Uterus (tissue), 4 donors: ENCODE measurements at places on chromosomes 5 and 9.
A peak's percentile ranks its signal among the peaks of the same experiment; 100 is the strongest.

DNA sequence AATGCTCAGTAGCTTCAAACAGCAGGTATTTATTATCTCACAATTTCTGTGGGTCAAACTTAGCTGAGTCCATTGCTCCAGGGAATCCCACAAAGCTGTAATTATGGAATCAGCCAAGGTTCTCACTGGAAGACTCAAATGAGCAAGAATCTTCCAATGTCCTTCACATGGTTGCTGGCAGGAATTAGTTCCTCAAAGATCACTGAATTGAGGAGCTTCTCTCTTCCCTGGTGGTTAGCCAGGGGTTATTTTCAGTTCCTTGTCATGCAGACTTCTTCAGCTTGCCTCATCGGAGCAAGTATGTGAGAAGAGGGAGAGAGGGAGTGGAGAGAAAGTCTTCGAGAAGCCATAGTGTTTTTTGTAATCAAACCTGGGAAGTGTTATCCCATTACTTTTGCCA is 2331.9 kb downstream of the MAT2B start:
- H3K27ac ChIP-seq = no peak overlapping the region
- no peak overlapping the region for H3K4me3 ChIP-seq
- H3K36me3 ChIP-seq = no peaks in the 10 kb centered on the region
- DNase-seq = no peak
- no peaks in the 10 kb centered on the region for H3K4me1 ChIP-seq

DNA sequence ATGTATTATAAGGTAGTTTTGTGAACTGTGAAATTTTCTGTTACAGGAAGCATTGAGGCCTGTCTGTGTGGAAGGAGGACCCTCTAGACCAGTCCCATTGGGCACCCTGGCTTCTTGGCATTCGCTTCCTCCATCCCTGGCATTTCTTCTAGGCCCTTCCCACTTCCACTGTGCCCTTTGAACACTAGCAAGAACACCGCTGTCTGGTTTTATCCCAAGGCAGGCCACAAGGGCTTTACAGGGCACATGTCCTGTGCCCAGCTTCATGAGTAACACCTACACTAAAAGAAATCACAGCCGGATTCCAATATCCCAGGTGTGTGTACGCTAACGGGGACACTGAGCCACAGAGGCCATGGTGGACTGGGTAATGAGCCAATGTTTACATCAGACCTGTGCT is 99.8 kb downstream of the ADRB2 start:
- no peak overlapping the region for H3K4me3 ChIP-seq
- H3K36me3 ChIP-seq = no peaks in the 10 kb centered on the region
- DNase-seq = no peak

DNA sequence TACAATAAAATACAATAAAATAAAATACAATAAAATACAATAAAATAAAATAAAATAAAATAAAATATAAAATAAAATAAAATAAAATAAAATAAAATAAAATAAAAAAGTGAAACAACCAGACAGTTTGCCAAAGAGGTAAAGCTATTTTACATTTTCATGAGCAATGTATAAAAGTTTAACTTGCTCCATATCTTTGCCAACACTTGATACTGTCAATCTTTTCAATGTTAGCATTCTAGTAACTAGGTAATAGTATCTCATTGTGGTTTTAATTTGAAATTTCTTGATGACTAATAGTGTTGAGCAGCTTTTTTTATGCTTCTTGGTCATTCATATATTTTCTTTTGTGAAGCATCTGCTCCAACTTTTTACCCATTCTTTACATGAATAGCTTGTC is 17.3 kb downstream of the TTC33 start:
- H3K36me3 ChIP-seq = no peaks in the 10 kb centered on the region
- H3K4me1 ChIP-seq = peaks cover 3% of the 10 kb centered on the region
- no peak overlapping the region for H3K27ac ChIP-seq
- DNase-seq = no peak
- no peak overlapping the region for H3K4me3 ChIP-seq
- H3K27me3 ChIP-seq = no peaks in the 10 kb centered on the region

DNA sequence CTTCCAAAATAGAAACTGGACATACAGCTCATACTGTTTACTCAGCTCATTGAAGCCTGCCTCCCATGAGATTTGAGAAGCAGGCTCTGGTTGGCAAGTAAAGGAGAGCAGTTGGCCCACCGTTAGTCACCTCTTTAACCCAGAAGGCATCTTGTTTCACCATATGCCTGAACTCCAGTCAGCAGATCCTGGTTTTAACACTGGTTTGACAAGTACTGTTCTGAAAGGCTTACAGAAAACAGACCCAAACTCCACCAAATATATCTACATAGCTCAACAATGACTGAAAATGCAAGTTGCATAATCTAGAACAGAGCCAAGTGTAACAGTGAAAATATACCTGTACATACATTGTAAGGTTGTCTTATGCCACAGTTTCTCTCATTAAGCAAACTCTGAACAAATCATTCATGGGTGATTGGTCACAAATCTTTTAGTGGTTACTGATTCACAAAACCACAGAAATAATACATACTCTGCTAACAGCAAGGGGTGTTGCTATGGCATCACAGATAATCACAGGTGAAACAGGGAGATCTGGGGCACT is 198.8 kb downstream of the BNC2 start:
- DNase-seq = no peak
- H3K4me1 ChIP-seq = no peaks in the 10 kb centered on the region
- H3K36me3 ChIP-seq = no peaks in the 10 kb centered on the region
- no peak overlapping the region for H3K4me3 ChIP-seq

GRCh38 chr9:35958104-35958837 is at the start of gene OR2S2:
Gene OR2S2, minus strand, starts transcription at chr9:35958154. Its CDS starts 56 bp downstream, at chr9:35958098.
- H3K4me1 ChIP-seq = no peaks in the 10 kb centered on the region
- no peaks in the 10 kb centered on the region for H3K36me3 ChIP-seq
- no peak for DNase-seq
- H3K27me3 ChIP-seq = no peaks in the 10 kb centered on the region

- H3K4me3 ChIP-seq = no peak overlapping the region
- H3K4me1 ChIP-seq = no peaks in the 10 kb centered on the region
- no peaks in the 10 kb centered on the region for H3K27me3 ChIP-seq
- DNase-seq = no peak
- H3K27ac ChIP-seq = no peak overlapping the region
Observed at GRCh38 chr5:135890296-135890695, 5.3 kb downstream of the IL9 start.

- H3K4me1 ChIP-seq = no peaks in the 10 kb centered on the region
- H3K36me3 ChIP-seq = no peaks in the 10 kb centered on the region
- H3K27ac ChIP-seq = no peak overlapping the region
- H3K4me3 ChIP-seq = no peak overlapping the region
Observed at GRCh38 chr5:152864991-152865390, 459.9 kb upstream of the NMUR2 start.

GRCh38 chr9:18499062-18499461 is 25.1 kb downstream of the ADAMTSL1 start:
- no peak overlapping the region for H3K4me3 ChIP-seq
- H3K27ac ChIP-seq = peak overlapping the region; percentile 23
- H3K36me3 ChIP-seq = no peaks in the 10 kb centered on the region
- H3K4me1 ChIP-seq = peaks cover 4% of the 10 kb centered on the region
- no peaks in the 10 kb centered on the region for H3K27me3 ChIP-seq
- no peak for DNase-seq

DNA sequence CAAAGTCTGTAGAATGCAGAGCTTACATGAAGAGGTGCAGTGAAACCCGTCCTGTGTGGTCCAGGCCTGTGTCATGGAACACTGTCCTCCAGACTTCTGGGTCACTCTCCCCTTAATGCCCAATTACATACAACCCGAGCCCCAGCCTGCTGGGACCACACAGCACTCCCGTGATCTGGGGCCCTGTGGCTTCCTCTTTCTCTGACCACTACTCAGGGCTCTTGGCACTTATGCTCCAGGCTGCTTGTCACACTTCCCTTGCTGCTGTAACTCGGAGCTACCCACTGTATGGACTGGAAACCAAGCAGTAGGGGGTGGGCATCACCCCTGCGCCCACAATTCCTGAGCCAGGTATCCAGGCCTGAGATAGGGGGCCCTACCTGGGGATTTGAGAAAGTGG is 10.3 kb upstream of the IL3 start:
- H3K27ac ChIP-seq = no peak overlapping the region
- H3K27me3 ChIP-seq = no peaks in the 10 kb centered on the region
- H3K4me1 ChIP-seq = no peaks in the 10 kb centered on the region
- no peak overlapping the region for H3K4me3 ChIP-seq
- no peak for DNase-seq
- no peaks in the 10 kb centered on the region for H3K36me3 ChIP-seq

- H3K27me3 ChIP-seq = no peaks in the 10 kb centered on the region
- H3K4me3 ChIP-seq = no peak overlapping the region
- no peak overlapping the region for H3K27ac ChIP-seq
- no peaks in the 10 kb centered on the region for H3K4me1 ChIP-seq
- no peak for DNase-seq
- H3K36me3 ChIP-seq = peaks cover 4% of the 10 kb centered on the region
Observed at GRCh38 chr9:105485131-105485530, 37.3 kb downstream of the FSD1L start.

- H3K36me3 ChIP-seq = no peaks in the 10 kb centered on the region
- H3K4me1 ChIP-seq = peaks cover 8% of the 10 kb centered on the region
Observed at GRCh38 chr5:151239237-151239861, 13.6 kb upstream of the GM2A start.

DNA sequence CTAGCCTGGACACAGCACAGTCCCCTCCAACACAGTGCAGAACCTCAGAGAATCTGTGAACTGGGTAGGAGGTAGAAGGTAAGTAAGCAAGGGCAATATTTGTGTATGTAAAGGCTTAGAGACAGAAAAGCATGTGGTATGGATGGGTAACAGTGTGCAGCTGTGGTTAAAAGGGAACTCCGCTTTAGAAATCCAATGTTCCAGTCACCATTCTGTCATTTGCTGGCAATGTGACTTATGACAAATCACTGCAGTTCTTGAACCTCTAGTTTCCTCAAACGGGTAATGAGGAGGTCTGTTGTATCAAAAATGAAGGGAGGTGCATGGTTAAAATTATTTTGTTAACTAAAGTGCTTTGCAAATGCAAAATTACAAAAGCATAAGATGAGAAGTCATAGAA is 125.5 kb upstream of the IFNE start:
- DNase-seq = no peak
- H3K4me3 ChIP-seq = no peak overlapping the region
- no peaks in the 10 kb centered on the region for H3K4me1 ChIP-seq
- no peak overlapping the region for H3K27ac ChIP-seq

- no peak overlapping the region for H3K4me3 ChIP-seq
- no peak for DNase-seq
- H3K27me3 ChIP-seq = no peaks in the 10 kb centered on the region
- H3K27ac ChIP-seq = no peak overlapping the region
Observed at GRCh38 chr5:113296676-113297075, 138.1 kb downstream of the TSSK1B start.
